ENCODE measurements at places on chromosomes 13 and 19.

DNA sequence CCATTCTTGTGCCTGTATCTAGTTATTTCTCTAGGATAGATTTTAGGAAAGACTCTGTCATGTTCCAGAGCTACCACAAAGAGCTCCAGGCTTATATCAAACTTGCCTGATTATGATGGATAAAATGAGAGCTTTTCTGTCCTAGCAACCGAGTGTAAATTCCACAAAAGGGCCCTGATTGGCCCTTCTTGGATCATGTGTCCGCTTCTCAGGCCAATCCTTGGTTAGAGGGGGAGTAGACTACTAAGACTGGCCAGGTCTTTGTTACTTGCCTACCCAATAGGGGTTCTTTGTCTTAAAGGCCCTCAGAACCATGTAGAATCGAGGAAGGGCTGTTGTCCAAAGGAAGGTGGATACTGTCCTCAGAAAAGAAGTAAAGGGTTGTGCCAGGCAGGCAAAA lies 2.4 kb downstream of the DHX34 start:
- DNase-seq = no peak

GRCh38 chr13:60275208-60275607 lies 111.5 kb upstream of the DIAPH3 start:
- no peak for DNase-seq

GRCh38 chr13:112802802-112803195 lies 113.0 kb downstream of the ATP11A start:
- no peak for DNase-seq

GRCh38 chr13:27968316-27969081 lies 616 bp downstream of the CDX2 start:
- DNase-seq = no peak

GRCh38 chr13:46165485-46166223 lies 16.3 kb downstream of the LCP1 start:
- DNase-seq = no peak

GRCh38 chr19:1343041-1343440 lies 40.7 kb upstream of the NDUFS7 start:
- no peak for DNase-seq

DNA sequence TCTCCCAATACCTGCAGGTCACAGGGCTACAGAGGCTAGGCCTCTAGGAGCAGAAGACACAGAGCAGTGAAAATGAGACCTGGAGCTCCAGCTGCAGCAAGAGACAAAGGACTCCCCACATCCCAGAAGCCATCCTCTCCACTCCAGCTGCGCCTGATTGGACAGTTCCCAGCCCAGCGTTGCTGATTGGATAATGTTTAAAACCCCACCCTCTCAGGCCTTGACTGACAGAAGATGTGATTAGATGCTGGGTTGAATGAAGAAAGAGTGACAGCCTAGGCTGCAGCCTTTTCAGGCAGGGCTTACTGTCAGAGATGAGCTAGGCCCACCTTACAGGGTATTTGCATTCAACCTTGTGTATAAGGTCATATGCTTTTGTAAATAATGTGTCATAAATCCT lies 59.4 kb downstream of the ZNF708 start:
- no peak for DNase-seq

All from stimulated activated CD8-positive, alpha-beta memory T cell treated with anti-CD3 and anti-CD28 coated beads, Interleukin-4, amount 100 ng/mL, for 1 hour (primary cell).